Motor neuron (in vitro differentiated cells): ENCODE measurements at places on chromosomes 5 and 9. TPM values are rescaled to one million over a fixed set of nuclear protein-coding genes. Genes with fewer than 3 reads are reported as not detected.

GRCh38 chr5:39257554-39257953 lies 38.2 kb upstream of the FYB1 start:
- ATAC-seq = no peak

GRCh38 chr5:113330533-113331208 lies 104.1 kb downstream of the TSSK1B start:
- ATAC-seq = peak; percentile 70

- no peak for ATAC-seq
Observed at GRCh38 chr9:134965411-134965810, 47.7 kb upstream of the FCN1 start.

GRCh38 chr9:744790-745484 lies 96.6 kb upstream of the DMRT1 start:
- no peak for ATAC-seq

GRCh38 chr5:82662340-82662739 lies 384.2 kb upstream of the RPS23 start:
- no peak for ATAC-seq

DNA sequence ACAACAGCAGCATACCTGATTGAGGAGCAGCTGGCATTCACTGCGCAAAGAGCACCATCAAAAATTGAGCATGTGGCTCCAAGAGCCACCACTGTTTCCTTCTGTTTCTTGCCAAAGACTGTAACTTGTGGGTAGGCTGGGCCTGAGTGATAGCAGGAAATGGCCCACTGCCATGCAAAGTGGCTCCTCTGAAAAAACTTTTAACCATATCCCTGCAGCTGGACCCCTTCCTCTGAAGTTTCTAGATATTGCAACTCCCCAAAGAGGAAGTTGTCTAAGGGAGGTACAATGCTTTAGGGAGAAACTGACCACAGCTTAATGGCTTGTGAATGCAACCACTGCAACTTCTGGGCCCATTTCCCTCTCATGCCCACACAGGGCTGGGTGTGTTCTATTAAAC lies 355.4 kb upstream of the PDE4D start:
- ATAC-seq = no peak

GRCh38 chr5:134503937-134504437 lies 21.5 kb upstream of the JADE2 start:
- no peak for ATAC-seq

DNA sequence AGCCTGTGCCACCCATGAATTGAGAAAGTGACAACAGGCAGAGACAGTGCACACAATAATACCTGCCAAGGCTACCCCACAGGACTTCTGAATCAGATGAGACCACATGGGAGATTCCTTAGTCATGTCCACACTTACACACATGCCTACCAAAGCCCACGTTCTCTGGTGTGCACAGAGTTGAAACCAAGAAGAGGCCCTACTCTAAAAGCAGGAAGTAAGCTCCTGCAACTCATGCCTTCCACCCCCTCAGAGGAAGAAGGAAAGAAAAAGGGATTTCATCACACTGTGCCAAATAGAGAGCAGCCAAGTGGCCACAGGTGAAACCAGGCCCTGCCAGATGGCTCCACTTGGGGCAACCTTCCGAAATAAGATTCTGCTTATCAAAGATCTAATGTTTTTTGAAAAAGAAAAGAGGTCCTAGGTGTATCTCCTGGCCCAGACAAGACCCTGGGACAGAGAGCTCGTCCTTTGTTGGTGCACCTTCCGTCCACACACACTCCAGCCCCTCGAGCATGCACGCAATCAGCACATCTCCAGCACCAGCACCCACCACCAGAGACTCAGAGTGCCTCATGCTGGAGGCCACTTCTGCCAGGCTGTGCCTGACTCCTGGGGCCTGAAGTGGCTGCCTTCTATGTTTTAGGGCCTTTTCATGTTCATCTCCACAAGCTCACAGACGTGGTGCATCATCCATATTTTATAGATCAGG lies 114.6 kb upstream of the SPOCK1 start:
- ATAC-seq = no peak

DNA sequence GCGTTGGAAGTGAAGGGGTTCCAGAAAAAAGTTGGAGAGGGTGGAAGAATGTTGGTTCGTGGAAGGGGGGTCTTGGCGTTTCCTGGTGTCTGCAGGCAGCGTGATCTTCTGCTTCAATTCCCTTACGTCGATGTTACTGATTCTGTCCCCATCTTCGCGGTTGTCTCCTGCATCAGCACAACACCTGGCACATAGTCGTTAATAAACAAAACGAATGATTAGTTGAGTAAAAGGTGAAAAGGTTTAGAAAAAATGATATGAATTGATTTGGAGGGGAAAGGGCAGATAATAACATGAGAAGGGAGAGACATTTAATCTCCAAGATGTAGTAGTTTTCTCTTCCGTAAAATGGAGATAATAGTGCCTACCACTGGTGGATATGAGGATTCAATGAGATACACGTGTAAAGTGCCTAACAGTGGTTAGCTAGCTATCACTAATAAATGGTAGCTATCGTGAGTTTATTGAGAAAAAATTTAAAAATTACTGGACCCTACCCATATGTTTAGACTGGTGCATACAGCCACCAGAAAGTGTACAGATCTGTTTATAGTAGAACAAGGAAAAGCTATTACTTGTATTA lies 556 bp downstream of the MTREX start:
- no peak for ATAC-seq

DNA sequence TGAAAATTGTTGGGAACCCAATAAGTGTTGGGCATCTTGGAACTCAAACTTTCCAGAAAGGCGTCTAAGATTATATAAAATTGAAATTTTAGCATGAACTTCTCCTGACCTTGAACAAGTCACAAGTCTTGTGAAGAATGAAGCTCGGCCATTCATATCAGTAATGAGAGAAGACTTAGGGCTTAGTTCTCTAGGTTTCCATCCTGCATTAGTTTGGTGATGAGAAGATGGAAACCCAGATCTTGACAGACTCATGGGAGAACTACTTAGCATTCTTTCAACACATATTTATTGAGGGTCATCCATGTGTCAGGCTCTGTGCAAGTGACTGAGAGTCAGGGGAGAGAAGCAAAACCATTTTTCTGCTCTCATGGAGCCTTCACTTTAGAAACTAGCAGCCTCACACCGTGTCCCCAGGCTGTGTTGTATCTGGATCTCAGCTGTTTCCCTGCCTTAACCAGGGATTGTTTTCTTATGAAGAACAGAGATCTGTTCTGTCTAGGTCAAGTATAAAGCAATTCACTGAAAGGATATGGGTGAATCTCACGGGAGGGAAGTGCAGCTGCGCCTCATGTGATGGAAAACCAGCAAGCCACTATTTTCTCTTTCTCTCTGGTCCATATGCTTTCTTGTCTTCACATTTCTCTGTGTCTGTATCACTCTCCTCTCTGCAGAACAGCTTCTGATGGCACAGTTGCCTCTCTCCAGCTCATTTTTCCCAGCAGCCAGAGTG lies 3.4 kb downstream of the GARNL3 start:
- no peak for ATAC-seq

DNA sequence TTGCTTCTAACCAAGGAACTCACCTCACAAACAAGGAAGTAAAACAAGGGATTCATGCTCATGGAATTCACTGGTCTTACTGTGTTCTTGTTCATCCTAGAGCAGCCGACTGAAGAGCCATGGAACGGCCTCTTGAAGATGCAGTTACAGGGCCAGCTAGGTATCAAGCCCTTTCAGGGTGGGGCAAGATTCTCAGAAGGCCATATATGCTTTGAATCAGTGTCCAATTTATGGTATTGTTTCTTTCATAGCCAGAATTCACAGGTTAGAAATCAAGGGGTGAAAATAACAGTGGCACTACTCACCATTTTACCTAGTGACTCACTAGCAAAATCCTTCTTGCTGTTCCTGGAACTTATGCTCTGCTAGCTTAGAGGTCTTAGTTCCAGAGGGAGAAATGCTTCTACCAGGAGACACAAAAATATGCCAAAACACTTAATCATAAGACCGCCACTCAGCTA lies 159.5 kb upstream of the CDH10 start:
- ATAC-seq = no peak

DNA sequence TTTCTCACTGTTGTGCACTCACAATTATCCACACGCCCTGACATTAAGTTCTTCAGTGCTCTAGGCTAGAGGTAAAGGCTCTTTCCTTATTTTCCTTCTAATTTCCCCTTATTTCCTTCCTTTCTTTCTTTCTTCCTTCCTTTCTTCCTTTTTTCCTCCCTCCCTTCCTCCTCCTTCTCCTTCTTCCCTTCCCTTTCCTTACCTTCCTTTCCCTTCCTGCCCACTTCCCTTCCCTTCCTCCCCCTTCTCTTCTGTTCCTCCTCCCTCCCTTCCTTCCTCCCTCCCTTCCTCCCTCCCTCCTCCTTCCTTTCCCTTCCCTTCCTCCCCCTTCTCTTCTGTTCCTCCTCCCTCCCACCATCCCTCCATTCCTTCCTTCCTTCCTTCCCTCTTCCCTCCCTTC lies 317.0 kb upstream of the IRX1 start:
- no peak for ATAC-seq

Gene FRMPD1
- 0.43 and 0.92 TPM in 2 replicates for total RNA-seq

Gene TUSC1
- total RNA-seq = 10.1 and 10.3 TPM in 2 replicates

Gene PTPRD
- total RNA-seq = 14.4 and 21.9 TPM in 2 replicates

Gene HDHD3
- 10.0 and 10.9 TPM in 2 replicates for total RNA-seq
